Type B pancreatic cell (in vitro differentiated cells): ENCODE measurements at places on chromosomes 7 and 10. TPM values are rescaled to one million over a fixed set of nuclear protein-coding genes. Genes with fewer than 3 reads are reported as not detected.

- no peak for DNase-seq
Measured at GRCh38 chr7:20032741-20033140, 184.4 kb downstream of the MACC1 start.

MYOZ1 gene
- 0.36 and 0.82 TPM in 2 replicates for total RNA-seq

- no peak for DNase-seq
Measured at GRCh38 chr7:72032934-72033333, 379.2 kb downstream of the CALN1 start.

SPDYE9 gene
- total RNA-seq = not detected in 2 replicates

LIPK gene
- 0.41 and 3.2 TPM in 2 replicates for total RNA-seq

- DNase-seq = no peak
Measured at GRCh38 chr7:46486256-46487206, 565.5 kb upstream of the IGFBP3 start.

METTL2B gene
- 32.1 and 36.8 TPM in 2 replicates for total RNA-seq

KCP gene
- 1.3 and 4.2 TPM in 2 replicates for total RNA-seq

DPCD gene
- total RNA-seq = 32.3 and 37.3 TPM in 2 replicates

DNA sequence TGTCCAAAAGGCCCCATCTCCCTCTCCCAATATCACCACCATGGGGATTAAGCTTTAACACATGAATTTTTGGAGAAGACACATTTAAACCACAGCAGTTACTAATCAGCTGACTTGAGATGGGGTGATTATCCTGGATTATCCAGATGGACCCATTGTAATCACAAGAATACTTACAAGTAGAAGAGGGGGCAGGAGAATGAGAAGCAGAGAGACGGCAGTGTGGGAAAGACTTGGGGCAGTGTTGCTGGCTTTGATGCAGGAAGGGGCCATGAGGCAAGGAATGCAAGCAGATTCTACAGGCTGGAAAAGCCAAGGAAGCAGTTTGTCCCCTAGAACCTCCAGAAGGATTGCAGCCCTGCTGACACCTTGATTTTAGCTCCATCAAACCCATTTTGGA lies 30.7 kb upstream of the INMT start:
- no peak for DNase-seq

GRCh38 chr10:7351894-7352293 lies 58.9 kb downstream of the SFMBT2 start:
- no peak for DNase-seq

- DNase-seq = peak; percentile 86
Measured at GRCh38 chr10:58334817-58335305, at the start of gene UBE2D1. Gene UBE2D1 (plus strand): TSS chr10:58335006. CDS start chr10:58335202, 196 bp downstream.

GRCh38 chr10:48767373-48768143 lies 82.9 kb downstream of the WDFY4 start:
- no peak for DNase-seq

DNA sequence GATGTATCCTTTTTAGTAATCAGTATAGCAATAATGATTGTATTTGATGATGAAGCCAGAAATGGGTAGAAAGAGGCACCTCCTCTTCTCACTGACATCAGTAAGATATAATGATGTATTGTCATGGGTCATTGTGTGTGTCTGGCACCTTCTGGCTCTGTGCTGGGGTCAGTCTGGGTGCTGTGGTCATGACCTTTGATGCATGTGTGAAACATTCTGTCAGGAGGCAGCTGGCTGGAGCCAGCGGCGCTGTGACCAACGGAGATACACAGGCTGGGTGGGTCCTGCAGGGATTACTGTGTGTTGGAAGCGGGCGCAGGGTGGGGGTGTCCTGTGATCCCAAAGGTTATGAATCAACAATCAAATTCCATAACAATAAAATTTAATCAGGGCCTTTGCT lies 35.2 kb downstream of the EEPD1 start:
- DNase-seq = no peak

KCNH2 gene
- total RNA-seq = 8.0 and 10.0 TPM in 2 replicates

- no peak for DNase-seq
Measured at GRCh38 chr7:134671609-134672008, 25.0 kb downstream of the BPGM start.

- DNase-seq = no peak
Measured at GRCh38 chr7:93053949-93054943, 63.5 kb downstream of the SAMD9 start.

- DNase-seq = no peak
Measured at GRCh38 chr10:96675846-96676245, 44.5 kb downstream of the PIK3AP1 start.

HHEX gene
- total RNA-seq = 6.6 and 6.7 TPM in 2 replicates

DNA sequence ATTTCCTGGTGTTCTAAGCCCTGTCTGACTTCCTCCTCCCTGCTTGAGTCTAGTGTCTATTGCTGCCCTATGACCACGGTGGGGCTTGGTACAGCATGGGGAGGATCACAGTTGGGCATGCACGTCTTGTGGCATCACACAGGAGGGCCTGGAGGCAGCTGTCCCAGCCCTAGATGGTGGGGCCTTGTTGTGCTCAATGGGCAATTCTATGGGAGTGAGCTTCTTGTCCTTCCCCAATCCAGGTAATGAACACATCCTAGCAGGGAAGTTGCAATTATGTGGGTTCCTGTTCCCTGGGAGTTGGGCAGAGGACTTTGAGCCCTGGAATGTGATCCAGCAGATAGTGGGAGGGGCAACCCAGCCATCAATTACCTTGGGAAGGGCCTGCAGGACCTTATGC lies 10.8 kb upstream of the FAM3C start:
- DNase-seq = no peak

DNA sequence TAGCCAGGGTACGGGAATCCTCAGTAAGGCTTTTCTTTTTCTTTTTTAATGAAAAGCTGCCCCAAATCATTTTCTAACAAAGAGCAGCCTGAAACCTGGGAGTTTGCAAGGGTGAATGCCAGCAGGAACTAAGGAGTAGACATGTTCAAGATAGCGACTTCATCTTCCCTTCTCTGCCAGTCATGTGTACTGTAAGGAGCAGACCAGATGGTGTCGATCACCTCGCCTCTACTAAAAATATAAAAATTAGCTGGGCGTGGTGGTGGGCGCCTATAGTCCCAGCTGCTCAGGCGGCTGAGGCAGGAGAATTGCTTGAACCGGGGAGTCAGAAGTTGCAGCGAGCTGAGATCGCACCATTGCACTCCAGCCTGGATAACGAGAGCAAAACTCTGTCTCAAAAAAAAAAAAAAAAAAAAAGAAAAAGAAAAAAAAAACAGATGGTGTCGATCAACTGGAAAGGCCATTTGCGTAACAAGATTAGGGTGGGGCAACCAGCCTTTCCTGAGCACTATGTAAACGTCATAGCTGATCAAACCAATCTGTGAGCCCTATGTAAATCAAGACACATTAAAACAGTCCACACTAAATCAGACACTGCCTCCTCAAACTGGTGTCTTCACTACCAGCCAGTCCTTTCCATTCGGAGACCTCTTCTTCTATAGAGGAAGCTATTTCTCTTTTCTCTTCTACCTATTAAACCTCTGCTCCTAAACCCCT lies 33.8 kb downstream of the NOLC1 start:
- DNase-seq = no peak

UNCX gene
- total RNA-seq = 0.48 TPM in 1 of 2 replicates, not detected in the other

GRCh38 chr10:18204039-18204835 lies 64.0 kb downstream of the CACNB2 start:
- no peak for DNase-seq

DNA sequence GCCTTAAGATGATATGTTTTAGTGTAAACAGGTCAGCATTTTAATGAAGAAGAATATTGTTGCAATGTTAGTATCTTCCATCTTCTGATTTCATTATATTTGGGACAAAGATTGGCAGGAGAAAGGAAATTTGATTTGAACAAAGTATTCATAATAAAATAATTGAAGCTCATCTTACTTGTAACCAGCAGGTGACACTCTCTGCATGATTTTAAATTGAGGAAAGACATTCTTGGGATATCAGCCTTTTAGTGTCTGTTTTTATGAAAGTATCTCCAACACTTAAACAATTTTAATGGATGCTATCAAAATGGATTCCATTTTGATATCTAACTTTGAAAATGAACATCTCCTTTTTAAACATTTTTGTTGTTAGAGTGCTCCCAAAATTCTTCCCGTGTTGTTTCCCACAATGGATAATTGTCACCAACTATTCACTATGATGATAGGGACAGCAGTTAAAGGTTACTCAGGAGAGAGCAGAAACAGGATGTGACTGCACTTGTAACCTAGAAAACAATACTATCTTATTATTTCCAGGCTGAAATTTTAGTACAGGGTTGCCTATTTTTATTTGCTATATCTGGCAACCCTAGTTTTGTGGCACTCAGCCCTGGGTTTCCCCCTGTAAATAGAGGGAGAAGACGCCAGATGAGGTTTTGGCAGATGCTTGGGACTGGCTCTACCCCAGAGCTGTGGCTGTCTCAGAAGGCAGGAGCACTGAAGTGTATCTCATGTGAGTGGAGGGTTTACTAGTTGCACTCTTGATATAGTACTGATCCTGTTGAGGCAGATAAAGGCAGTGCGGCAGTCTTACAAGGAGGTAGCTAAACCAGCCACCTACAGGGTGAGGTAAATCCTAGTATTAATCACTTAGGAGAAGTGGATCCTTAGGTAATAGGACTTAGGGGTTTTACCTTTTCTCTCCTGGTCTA lies 31.0 kb upstream of the ABCB4 start:
- no peak for DNase-seq

DNA sequence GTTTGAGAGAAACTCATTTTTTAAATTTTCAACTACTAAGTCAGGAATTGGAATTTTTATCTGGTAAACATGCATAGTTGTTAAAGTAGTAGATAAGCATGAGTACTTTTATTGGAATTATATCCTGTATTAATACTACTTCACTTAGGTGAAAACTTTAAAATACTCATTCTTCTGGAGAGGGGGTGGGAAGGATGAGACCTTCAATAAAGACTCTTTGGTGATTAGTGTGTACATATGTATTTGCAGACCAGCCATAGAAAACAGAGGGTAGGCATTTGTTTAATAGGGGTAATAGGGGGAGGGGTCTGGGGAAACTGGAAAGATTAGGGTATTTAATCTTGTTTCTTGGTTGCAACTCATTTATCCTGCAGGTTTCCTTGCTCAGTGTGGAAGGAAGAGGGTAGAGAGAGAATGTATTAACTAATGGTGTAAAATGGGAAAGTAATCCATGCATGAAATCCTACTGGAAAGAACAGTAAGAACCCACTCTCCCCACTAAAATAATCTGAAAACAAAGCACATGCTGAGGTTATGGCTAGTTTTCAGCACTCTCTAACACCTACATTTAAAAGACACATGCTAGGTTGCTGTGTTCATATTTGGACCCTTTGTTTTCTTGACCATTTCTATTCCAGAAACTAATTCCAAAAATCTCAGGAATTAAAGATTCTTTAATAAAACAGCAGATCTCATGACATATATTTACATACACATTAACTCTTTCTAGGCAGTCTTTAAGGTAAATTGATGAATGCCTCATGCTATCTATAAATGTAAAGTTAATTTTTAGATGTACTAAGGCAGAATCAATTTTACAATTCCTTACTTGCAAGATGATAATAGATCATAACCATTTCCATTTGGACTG lies 6.2 kb upstream of the IGF2BP3 start:
- DNase-seq = no peak

C10orf62 gene
- 0.34 TPM in 1 of 2 replicates, not detected in the other for total RNA-seq

DNA sequence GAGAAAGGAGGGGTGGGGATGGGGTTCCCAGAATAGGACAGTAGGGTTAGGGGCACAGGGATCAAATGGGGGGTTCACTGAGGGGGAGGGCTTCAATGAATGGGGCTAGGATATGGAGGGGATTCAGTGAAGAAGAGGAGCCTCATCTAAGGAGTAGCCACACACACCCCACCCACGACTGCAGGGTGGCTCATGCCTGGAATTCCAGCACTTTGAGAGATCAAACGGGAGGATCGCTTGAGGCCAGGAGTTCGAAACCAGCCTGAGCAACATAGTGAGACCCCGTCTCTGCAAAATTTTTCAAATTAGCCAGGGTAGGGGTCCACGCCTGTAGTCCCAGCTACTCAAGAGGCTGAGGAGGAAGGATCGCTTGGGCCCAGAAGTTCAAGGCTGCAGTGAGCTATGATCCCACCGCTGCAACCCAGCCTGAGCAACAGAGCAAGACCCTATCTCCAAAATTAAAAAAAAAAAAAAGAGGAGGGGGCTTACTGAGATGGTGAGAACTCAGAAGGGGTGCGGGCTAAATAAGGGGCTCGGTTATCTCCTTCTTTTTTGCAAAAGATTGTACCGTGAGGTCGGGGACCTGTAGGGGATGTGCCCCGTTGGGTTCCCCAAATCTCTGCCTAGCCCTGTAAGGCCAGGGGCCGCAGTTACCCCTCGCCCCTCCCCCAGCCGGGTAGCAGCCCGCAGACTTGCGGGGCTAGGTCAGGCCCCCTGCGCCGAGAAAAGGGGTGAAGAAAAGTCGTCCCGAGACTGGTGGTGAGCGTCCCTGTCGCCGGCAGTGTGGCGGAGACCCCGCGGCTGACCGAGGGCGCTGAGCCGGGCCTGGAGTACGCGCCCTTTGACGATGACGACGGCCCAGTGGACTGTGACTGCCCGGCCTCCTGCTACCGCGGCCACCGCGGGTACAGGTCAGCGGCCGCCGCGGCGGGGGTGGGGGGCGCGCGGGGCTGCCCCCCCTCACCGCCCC lies 43.1 kb upstream of the HSPB1 start:
- no peak for DNase-seq

GLI3 gene
- total RNA-seq = 58.0 and 141 TPM in 2 replicates
